ENCODE measurements at places on chromosomes 3 and 15.
A peak's percentile ranks its signal among the peaks of the same experiment; 100 is the strongest.

DNA sequence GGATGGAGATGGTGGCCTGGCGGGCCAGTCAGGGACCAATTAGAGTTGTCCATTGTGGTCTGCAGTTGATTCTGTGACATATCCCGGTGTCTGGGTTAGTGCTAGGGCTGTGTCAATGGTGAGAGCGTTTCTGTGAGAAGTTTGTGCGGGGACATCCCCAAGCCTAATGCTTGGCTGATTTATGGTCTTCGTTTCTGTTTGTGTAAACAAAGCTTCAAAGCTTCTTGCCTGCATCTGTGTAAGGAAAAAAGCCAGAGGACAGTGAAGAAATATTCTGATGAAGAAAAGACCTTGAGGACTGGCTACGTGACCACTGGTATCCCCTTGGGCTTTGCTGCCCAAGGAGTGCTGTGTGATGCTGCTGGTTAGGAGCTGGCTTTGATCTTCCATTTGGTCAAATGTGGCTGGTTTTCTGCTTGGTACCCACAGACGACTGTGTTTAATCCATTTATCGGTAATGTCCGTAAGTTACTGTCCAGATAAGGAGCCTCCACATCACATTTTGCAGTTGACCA is 74.6 kb upstream of the LRTM1 start:
- no peak for DNase-seq

- DNase-seq = no peak
Observed at GRCh38 chr3:15221574-15222217, 15.7 kb downstream of the CAPN7 start.

DNA sequence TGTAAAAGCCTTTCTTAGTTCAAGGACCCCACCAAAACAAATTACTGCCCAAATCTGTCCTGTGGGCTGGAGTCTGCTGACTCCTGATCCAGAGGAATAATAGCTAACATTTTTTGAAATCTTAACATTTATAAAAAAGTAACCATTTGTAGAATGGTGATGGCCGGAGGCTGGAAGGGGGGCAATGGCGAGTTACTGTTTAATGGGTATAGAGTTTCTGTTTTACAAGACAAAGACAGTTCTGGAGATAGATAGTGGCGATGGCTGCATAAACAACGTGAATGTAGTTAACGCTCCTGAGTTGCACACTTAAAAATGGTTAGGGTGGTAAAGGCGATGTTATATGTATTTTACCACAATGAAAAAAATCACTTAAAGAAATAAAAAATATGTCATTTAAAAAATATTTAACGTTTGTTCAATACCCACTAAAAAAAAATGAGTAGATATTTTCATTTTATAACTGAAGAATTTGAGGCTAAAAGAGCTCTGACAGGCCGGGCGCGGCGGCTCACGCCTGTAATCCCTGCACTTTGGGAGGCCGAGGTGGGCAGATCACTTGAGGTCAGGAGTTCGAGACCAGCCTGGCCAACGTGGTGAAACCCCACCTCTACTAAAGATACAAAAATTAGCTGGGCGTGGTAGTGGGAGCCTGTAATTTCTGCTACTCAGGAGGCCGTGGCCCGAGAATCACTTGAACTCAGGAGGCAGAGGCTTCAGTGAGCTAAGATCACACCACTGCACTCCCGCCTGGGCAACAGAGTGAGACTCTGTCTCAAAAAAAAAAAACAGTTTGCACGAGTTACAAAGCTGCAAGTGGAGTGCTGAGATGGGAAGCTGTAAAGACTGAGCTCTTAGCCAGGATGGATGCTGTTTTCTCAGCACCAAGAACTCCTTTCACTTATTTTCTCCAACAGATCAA is 37.6 kb downstream of the IGF2BP2 start:
- no peak for DNase-seq

DNA sequence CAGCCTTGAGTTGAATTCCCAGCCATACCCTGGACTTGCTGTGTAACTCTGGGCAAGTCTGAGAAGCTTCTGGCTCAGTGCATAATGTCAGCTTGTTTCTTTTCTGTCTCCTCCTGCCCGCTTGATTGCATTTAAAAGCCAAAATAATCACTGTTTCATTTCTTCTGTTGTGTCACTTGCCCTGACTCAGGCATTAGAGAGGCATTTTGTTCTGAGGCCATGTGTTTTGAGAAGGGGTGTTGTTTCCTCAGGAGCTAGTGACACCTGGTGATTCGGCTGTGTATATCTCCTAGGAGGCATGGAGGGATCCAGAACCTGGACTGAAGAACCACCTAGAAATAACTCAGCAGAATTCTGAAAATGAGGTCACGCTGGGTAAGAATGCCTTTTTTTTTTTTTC is 16.0 kb downstream of the WDR73 start:
- no peak for DNase-seq

DNA sequence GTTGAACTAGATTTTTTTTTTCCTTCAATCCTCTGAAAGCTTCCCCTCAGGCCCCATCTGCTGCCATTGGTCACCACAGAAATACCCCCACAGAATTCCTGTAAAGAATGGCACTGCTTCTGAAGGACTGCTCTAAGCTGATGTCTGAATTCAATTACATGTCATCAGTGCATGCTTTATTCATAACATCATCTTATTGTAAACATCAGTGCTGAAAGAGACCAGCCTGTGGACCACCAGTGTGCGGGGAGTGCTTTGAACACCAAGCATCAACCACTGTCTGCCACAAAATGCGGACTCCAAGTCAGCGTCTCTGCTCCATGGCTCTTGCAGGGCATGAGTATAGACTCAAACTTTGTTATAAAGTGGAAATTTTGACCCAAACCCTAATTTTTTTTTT is 11.6 kb downstream of the PHLDB2 start:
- DNase-seq = no peak

DNA sequence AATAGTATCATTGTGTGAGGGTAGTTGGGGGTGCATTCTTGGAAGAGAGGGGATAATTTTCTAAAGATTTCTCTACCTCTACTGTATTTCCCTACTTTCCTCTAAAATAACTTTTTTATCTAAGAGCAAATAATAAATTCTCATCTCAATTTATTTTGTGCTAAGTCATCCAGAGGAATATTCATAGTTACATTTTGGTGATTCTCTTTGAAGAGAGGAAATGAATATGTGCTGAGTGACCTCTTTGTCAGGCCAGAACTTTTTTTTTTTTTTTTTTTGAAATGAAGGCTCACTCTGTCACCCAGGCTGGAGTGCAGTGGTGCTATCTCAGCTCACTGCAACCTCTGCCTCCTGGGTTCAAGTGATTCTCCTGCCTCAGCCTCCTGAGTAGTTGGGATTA is 15.1 kb upstream of the CCDC80 start:
- DNase-seq = no peak

GRCh38 chr3:98793971-98794370 is 30.8 kb downstream of the ST3GAL6 start:
- DNase-seq = no peak

DNA sequence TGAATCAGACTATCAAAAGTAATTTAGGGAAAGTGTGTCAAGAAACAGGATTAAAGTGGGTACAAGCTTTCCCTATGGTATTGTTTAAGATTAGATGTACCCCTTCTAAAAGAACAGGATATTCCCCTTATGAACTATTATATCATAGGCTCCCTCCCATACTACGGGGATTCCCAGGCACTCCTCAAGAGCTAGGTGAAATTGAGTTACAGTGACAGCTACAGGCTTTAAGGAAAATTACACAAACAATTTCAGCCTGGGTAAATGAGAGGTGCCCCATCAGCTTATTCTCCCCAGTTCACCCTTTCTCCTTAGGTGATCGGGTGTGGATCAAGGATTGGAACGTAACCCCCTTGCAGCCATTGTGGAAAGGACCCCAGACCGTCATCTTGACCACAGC is 240.8 kb upstream of the CNTN6 start:
- DNase-seq = no peak

GRCh38 chr15:25830844-25831451 is 32.2 kb downstream of the ATP10A start:
- peak; percentile 82 for DNase-seq

GRCh38 chr3:129992781-129993180 is 18.3 kb downstream of the TRH start:
- no peak for DNase-seq

- DNase-seq = peak; percentile 24
Observed at GRCh38 chr15:98428253-98428989, 219.9 kb upstream of the IGF1R start.

DNA sequence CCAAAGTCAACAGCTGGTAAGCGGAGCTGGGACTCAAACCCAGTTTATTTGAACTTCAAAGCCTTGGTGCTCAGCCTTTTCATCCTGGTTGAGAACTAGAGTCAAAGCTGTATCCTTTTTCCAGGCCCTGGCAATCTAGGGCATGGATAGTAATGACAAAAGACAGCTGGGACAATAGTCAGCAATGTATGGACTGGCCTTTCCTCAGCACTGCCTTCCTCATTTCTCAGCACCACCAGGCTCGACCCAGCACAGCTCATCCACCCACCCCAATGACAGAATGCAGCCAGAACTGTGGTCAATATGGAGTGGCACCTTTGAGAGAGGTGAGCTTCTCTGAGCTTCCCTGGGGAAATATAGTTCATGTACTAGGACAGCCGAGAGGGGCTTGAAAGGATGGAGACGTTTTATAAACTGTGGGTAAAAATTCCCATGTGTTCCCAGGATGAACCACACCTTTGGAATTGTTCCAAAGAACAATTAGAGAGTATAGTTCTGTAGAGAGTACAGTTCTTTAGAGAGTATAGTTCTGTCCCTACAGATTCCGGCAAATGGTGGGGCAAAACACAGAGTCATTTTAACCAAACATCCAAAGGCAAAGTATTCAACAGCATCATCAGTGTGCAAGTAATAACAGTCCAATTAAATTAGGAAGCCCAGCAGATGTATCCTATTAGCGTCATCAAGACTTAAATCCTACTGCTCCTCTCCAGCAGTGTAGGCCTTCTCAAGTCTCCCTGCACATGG is 30.2 kb upstream of the IREB2 start:
- DNase-seq = no peak
